Caudate nucleus (tissue), 63 donors: ENCODE measurements at places on chromosomes 2 and 18.

DNA sequence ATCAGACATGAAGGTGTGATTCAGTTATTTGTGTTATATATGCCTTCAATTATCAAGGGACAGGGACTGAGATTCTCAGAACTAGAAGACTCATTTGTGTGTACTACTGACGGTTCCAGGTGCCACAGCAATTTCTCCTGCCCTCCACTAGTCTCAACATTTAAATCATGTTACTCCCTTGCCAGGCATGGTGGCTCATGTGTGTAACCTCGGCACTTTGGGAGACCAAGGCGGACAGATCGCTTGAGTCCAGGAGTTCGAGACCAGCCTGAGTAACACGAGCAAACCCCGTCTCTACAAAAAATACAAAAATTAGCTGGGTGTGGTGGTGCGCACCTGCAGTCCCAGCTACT is 1.1 kb downstream of the CNDP2 start:
- no peak for DNase-seq

- DNase-seq, result no peak
Observed at GRCh38 chr2:173216051-173216450, 138.6 kb upstream of the CDCA7 start.

GRCh38 chr18:9890957-9891356 is 5.2 kb downstream of the TXNDC2 start:
- DNase-seq, result no peak

GRCh38 chr18:49865401-49865800 is 52.1 kb upstream of the ACAA2 start:
- DNase-seq, result no peak

DNA sequence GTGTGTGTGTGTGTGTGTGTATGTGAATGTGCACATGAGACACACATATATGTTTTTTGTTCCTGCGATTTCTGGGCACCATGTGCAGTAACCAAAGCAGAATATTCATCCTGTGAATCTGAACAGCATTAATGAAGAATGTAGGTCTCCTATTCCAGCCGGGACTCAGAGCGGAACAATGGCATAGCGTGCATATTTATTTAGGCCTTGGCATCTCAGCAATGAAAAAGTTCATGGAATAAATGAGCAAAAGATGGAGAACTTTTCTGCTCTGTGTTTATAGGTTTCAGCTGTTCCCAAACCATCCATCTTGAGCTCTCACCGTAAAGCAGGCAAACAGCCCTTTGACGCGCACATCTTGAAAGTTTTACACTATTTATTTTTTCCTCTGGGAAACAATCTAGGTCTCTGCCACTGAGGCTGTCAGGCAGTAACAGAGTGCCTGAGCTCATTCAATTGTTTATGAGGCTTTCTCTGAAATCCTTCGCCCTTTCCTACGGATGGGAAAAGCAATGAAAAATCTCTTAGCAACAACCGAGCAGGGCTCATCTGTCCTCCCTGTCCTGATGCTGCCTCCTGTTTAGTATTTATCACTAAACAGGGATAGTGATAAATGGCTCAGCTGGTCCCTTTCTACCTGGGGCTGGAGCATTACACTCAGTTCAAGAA is 146.2 kb upstream of the MSH6 start:
- DNase-seq, result no peak

GRCh38 chr18:24378598-24378997 is 19.0 kb downstream of the OSBPL1A start:
- DNase-seq, result no peak

GRCh38 chr18:40108596-40108995 is 1846.4 kb upstream of the PIK3C3 start:
- DNase-seq, result no peak

- no peak for DNase-seq
Observed at GRCh38 chr2:205702576-205702975, 20.3 kb downstream of the NRP2 start.

GRCh38 chr2:119419065-119419464 is 12.6 kb upstream of the TMEM37 start:
- no peak for DNase-seq

DNA sequence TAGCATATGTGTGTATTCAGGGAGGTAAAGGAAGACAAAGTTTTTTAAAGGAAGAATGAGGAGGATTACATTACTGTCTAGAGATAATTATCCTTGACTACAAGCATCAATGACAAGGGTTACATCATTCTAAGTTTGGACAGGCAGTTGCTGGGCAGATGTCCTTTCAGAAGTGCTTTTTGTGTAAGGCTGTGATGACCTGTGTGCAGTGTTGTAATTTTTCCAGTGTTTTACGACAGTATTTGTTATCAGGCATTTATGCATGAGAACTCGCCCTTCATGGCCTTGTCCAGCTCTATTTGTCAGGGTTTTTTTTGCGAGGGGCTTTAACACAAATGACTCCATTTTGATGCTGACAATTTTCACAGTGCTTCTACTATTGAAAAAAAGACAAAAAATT is 658.3 kb upstream of the NXPH2 start:
- DNase-seq, result no peak

- DNase-seq, result no peak
Observed at GRCh38 chr2:106972782-106973181, 86.8 kb upstream of the ST6GAL2 start.

- no peak for DNase-seq
Observed at GRCh38 chr18:40493316-40493715, 1461.7 kb upstream of the PIK3C3 start.

DNA sequence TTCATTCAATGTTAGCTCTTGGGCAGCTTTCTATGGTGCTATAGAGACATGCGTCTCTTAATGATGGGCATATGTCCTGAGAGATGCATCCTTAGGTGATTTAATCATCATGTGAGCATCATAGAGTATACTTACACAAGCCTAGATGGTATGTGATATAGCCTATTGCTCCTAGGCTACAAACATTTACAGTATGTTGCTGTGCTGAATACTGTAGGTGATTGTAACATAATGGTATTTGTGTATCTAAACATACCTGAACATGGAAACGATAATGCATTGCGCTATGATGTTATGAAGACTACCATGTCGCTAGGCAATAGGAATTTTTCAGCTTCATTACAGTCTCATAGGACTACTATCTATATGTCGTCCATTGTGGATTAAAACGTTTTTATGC is 89.4 kb downstream of the ARHGAP15 start:
- DNase-seq, result no peak

DNA sequence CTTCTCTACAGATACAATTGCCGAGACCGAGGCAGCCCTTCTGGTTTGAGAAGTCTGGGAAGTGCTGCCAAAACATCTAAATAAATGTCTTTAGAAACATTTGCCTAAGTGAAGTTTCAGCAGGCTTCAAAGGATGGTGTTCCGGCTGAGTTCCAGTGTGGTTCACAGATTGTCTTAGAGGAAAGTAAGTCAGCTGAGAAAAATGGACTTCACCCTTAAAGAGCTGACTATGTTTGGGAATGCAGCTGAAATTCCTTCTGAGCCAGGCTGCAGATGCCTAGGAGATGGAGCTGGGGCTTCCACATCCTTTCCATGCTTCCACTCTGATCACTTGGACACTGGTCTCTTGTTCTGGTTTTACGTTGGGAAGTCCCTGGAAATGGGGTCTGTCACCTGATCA is 83.6 kb downstream of the FHOD3 start:
- no peak for DNase-seq

GRCh38 chr2:209391776-209392401 is 32.0 kb upstream of the MAP2 start:
- DNase-seq, result no peak

DNA sequence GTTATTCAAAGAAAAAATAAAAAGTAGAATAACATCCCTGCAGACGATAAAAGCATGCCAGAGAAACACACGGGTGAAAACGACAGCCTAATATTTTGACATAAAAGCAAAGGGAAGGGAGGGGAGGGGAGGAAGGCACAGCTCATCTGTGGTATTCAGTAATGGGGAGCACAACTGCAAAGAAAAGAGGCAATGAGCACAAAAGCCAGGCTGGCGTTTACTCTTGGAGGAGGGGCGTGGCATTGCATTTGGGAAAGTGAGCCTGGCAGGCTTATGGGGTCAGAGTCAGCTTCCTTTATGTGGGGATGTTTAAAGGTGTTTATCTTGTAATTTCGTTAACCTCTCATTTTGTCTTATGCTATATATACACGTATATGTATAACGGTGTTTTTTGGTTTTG is 53.2 kb downstream of the STEAP3 start:
- no peak for DNase-seq

GRCh38 chr2:231800493-231801091 is 14.3 kb downstream of the COPS7B start:
- no peak for DNase-seq

DNA sequence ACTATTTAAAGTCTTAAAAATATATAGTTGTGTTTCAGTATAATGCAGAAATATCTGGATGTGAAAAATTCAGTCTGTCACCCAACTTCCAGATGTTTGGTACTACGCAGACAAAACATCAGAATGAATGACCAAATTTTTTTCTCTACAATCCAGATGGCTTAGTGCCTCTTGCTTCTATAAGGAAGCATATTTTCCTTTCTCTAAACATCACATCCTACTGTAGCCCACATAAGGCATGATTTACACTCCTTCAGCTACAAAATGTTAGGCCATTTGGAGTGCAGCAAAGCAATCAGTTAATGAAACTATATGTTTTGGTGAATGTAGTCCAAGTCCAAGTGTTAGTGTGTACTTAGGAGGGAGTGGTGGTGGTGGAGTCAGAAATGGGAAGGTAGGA is 162.9 kb upstream of the SIX2 start:
- DNase-seq, result no peak

GRCh38 chr2:78411303-78411702 is 614.2 kb upstream of the REG3G start:
- no peak for DNase-seq

GRCh38 chr2:1947316-1947715 is 203.0 kb upstream of the PXDN start:
- DNase-seq, result no peak

DNA sequence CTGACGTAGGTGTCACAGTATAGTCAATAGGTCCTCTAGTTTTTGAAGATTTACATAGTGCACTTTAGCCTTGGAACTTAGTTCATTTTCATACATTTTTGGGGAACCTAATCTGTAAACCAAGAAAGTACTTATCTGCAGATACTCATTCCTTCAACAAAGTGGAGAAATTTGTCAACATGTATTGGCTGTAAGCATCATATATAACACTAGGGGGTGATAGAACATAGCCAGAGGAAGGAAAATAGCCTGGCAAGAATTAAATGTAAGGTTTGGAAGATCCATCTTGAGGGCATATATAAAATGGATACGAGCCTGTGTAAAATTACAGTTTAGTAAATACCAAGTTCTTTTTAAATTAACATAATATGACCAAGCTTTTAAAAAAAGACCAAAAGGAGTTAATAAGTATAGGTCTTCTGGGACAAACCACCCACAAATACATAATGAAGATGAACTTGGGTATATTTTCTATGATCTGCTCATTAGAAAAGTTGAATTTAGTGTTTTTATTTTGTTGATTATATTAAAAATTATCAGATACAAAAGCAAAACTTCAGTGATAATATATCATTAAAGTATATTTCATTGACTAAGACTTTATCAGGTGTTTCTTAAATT is 18.2 kb downstream of the RPL37A start:
- no peak for DNase-seq

GRCh38 chr2:43169099-43169945 is 57.1 kb downstream of the ZFP36L2 start:
- no peak for DNase-seq

DNA sequence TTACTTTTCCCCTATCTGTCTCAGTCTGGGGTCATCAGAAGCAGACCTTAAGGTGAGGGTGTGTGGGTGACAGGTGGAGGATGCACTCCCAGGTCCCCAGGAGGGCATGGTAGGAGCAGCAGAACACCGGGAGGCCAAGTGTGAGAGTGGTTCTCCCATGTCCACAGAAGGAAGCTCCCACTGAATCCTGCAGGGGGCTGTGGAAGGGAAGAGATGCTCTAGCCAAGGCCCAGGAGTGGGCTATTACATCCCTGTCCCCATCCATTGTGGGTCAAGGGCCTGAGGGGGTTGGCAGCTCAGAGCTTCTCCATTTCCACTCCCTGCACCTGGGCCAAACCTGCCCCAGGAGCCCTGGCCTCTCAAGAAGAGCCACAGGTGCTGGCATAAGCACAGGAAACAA is 86.4 kb upstream of the KCNE4 start:
- no peak for DNase-seq

- no peak for DNase-seq
Observed at GRCh38 chr2:164560181-164560792, 61.0 kb downstream of the GRB14 start.

GRCh38 chr2:8569332-8569930 is 112.4 kb upstream of the ID2 start:
- DNase-seq, result no peak

GRCh38 chr2:174856447-174856846 is 92.2 kb upstream of the CHRNA1 start:
- DNase-seq, result no peak

DNA sequence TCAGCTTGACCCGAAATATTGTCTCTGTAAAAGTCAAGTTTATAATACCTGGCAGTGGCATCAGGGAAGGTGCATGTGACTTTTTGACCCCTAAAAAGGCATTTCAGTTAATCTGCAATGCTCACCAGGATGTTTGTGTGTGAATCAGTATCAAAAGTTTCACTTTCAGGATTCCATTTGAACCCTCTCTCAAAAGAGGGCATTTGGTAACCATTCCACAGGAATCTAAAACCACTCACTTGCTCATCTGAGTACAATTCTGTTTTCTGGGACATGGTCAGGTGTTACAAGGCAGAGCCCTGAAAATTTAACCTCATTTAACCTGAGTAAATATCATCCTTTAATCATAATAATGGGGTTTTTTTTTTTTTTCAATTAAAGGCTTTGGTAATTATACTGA is 77.9 kb upstream of the KLF7 start:
- DNase-seq, result no peak

GRCh38 chr2:227370092-227370491 is 9.0 kb downstream of the TM4SF20 start:
- no peak for DNase-seq

GRCh38 chr2:235378944-235379343 is 114.9 kb upstream of the AGAP1 start:
- no peak for DNase-seq

DNA sequence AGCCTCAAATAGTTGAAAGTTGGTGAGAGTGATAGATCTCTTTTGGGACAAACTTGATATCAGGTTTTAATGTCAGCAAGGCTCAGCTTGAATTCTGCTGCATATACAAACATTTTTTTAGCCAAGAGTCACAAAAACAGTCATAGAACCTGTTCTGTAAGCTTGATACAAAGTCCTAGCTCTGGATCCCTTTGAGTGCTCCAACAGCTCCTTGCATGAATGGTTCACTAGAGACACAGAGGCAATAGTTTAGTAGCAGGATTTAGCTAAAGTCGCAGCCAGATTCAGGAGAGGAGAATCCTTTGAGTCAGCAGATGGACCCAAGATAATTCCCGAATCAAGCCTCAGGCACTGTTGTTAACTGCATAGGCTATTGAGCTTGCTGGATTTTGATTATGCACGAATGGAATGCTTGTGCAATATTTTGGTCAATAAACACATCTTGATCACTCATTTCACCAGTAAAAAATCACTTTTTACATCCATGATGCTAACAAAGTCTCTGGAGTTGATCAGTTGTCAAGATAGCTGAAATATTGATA is 148.6 kb downstream of the KLHL14 start:
- no peak for DNase-seq

DNA sequence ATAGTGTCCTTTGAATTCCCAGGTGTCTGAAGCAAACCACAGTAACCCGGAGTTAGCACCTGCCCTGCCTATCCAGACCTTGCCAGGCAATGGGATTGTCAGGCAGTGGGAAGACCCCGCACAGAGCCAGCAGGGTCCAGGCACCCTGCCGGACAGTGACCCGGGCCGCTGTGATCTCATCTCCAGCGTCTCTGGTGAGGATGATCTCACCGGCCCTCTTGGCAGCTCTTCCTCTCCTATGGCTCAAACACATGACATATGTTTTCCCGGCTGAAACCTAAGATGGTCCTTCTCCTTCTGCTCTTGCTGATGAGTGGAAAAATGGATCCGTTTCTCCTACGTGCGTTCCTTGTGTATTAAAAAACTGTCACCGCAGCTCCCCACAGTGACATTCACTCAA is 75.1 kb downstream of the ACOXL start:
- DNase-seq, result no peak
